ENCODE measurements at places on chromosomes 3 and 15.

DNA sequence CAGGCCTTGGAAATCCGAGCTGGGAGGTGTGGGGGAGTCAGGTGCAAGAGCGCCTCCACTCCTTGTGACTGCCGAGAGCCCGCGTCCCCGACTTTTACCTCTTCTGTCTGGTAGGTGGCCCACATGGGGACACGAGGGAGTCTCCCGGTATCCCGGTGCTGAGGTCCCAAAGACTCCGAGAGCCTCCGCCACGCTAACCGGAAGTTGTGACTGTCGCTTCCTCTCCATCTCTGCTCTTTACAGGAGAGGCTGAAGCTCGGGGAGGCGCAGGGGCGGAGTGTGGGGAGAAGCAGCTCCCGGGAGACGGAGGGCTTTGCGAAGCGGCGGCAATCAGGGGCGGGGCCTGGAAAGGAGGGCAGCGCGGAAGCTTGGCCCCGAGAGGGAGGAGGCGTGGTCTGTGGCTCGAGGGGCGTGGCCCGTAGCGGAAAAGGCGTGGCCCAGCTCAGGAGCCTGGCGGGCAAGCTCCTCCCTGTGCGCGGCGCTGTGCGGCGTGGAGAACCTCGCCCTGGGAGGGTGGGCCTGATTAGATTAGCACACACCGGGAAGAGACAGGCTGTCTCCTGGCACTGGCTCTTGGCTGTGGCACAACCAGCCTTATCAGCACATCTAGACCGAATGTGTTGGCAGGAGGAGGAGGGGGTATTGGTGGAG, 143.9 kb downstream of the GABRB3 start:
- DNase-seq: no peak

GRCh38 chr3:55242921-55243320, 244.2 kb downstream of the WNT5A start:
- no peak for DNase-seq

GRCh38 chr15:62752657-62753517, 289.7 kb upstream of the TPM1 start:
- DNase-seq: no peak

- DNase-seq: no peak
These were observed 41.7 kb downstream of the SNX4 start for GRCh38 chr3:125478326-125478725.

GRCh38 chr3:17554078-17554477, 188.4 kb downstream of the TBC1D5 start:
- DNase-seq: no peak

GRCh38 chr3:38543586-38543985, 47.4 kb downstream of the EXOG start:
- DNase-seq: no peak

DNA sequence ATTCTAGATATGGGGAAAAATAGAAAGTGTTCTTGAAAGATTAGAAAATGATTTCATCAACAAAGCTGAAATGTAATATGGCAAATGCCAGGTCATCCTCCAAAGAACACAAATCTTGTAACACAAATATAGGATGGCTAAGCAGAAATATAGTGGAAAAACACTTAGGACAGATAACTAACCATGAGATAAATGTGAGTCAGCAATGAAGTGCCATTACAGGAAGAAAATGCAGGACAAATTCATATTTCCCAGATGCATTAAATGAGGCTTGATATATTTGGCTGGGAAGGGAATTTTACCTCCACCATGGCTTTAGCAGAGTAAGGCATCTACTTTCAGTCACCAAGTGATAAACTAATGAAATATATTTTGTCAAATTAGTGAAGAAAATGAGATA, 92.8 kb upstream of the SEMA6D start:
- no peak for DNase-seq
